ENCODE measurements at places on chromosomes 6 and 20. TPM values are rescaled to one million over a fixed set of nuclear protein-coding genes. Genes with fewer than 3 reads are reported as not detected.

- H3K4me1 ChIP-seq, result no peaks in the 10 kb centered on the region
- DNase-seq, result no peak
- peaks cover 7% of the 10 kb centered on the region for H3K27me3 ChIP-seq
- H3K4me3 ChIP-seq, result no peak overlapping the region
- peaks cover 14% of the 10 kb centered on the region for H3K36me3 ChIP-seq
Observed at GRCh38 chr20:3755814-3756480, 11.6 kb downstream of the ADISSP start.

GRCh38 chr6:31180500-31180899, 10.0 kb upstream of the POU5F1 start:
- H3K4me3 ChIP-seq, result peak overlapping the region; percentile 54
- peaks cover 21% of the 10 kb centered on the region for H3K4me1 ChIP-seq
- no peaks in the 10 kb centered on the region for H3K27me3 ChIP-seq

CRIP3 gene
- 1.3 TPM for total RNA-seq

DNA sequence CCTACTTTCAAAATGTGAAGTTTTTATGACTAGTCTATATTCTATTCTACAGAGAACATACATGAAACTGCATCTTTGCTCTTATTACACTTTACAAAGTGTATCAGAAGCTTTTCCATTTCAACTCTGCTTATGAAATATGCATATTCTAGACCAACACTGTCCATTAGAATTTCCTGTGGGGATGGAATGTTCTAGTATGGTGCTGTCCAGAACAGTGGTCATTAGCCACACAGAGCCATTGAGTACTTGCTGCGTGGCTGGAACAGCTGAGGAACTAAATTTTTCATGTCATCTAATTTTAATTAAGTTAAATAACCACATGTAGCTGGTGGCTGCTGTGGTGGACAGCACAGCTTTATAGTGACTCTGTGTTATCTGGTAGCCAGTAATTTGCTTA, 105.9 kb upstream of the PDE10A start:
- H3K27me3 ChIP-seq, result peaks cover 7% of the 10 kb centered on the region
- DNase-seq, result no peak
- H3K4me1 ChIP-seq, result no peaks in the 10 kb centered on the region
- H3K36me3 ChIP-seq, result no peaks in the 10 kb centered on the region

HFE gene
- 1.4 TPM for total RNA-seq

DNA sequence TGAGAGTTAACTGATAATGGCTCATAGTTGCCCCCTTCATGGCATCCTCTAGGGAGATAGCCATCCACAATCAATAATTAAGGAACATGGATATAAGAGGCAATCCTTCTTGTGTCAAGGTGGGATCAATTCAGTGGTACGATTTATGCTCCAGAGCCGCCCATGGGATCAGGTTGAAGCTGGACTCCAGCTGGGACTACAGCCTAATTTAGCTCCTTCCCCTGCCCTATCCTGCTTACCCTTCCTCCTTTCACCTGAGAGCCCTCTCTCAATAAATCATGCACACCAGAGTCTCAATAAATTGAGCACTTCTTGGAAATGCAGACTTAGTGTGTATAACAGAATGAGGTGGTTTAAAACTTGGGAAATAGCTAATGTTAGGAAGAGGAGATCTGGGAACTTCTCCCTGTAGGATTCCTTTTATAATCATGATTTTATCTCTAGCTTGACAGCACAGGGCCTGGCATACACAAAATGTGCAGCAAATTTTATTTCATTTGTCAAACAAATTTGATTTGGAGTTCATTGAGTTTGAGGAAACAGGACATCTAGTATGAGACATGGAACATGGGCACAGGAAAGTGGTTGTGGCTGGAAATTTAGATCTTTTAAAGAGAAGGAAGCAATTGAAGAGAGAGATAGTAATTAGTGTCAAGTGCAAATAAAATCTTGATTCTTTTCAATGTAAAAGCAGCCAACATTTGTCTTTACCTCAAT, 28.6 kb upstream of the OGFRL1 start:
- no peaks in the 10 kb centered on the region for H3K4me1 ChIP-seq
- H3K4me3 ChIP-seq, result no peak overlapping the region
- H3K27me3 ChIP-seq, result no peaks in the 10 kb centered on the region
- H3K27ac ChIP-seq, result no peak overlapping the region

- H3K27ac ChIP-seq, result no peak overlapping the region
- H3K36me3 ChIP-seq, result no peaks in the 10 kb centered on the region
- no peak overlapping the region for H3K4me3 ChIP-seq
Observed at GRCh38 chr6:153167061-153167891, 36.2 kb upstream of the RGS17 start.

DNA sequence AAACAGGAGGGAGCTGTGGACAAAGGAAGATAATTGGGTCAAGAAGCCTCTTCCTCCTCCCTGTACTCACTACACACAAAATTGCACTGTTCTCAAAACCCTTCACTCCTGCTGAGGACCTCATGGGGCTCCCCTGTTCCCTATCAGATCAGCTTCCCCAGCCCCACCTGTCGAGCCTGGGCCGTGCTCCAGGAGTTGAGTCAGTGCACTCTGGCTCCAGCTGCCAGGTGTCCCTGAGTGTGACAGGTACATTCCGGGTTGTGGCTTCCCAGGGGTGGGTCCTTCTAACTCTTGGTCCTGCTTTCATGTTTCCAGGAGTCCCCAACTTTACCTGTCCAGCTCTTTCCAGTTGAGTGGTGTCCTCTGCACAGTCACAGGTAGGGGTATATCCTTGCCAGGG, 8.4 kb downstream of the RAB5IF start:
- H3K4me1 ChIP-seq, result no peaks in the 10 kb centered on the region

DNA sequence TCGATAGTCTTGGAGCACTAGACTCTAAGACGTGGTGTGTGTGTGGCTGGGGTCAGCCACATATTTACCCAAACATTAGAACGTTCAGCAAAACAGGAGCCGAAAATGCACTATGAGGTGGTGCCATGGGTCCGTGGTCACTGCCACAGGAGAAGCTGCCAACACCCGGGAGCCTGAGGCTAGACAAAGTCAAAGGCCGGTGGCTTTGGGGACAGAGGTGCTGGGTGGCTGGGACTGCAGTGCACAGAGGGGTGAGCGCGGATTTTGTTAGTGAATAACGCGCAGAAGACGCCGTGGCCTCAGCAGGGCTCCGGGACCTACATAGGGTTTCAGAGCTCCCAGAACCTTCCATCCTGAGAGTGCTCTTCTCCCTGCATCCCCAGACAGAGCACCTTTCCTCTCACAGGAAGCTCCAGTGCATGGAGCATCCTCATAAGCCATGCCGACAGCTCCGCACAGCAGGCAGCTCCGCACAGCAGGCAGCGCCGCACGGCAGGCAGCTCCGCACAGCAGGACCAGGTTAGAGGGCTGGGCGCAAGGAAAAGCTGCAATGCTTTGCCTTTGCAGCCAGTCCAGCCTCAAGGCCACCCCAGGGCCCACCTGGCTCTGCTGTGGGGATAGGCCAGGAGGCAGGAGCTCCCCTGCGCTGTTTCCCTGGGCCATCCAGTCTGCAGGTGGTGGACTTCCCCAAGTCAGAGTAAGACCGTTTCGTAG, 304.1 kb downstream of the TAF4 start:
- no peaks in the 10 kb centered on the region for H3K4me1 ChIP-seq
- no peak overlapping the region for H3K4me3 ChIP-seq
- H3K27me3 ChIP-seq, result peaks cover 18% of the 10 kb centered on the region
- no peaks in the 10 kb centered on the region for H3K36me3 ChIP-seq
- no peak overlapping the region for H3K27ac ChIP-seq

- no peak overlapping the region for H3K4me3 ChIP-seq
- H3K36me3 ChIP-seq, result no peaks in the 10 kb centered on the region
- no peaks in the 10 kb centered on the region for H3K4me1 ChIP-seq
- no peaks in the 10 kb centered on the region for H3K27me3 ChIP-seq
Observed at GRCh38 chr6:167275001-167275400, 16.1 kb upstream of the UNC93A start.

INSM1 gene
- not detected for total RNA-seq

- no peaks in the 10 kb centered on the region for H3K4me1 ChIP-seq
- no peak for DNase-seq
- H3K4me3 ChIP-seq, result no peak overlapping the region
- H3K27me3 ChIP-seq, result peaks cover 18% of the 10 kb centered on the region
- no peak overlapping the region for H3K27ac ChIP-seq
- no peaks in the 10 kb centered on the region for H3K36me3 ChIP-seq
Observed at GRCh38 chr20:1987826-1988225, 6.0 kb downstream of the PDYN start.

DNA sequence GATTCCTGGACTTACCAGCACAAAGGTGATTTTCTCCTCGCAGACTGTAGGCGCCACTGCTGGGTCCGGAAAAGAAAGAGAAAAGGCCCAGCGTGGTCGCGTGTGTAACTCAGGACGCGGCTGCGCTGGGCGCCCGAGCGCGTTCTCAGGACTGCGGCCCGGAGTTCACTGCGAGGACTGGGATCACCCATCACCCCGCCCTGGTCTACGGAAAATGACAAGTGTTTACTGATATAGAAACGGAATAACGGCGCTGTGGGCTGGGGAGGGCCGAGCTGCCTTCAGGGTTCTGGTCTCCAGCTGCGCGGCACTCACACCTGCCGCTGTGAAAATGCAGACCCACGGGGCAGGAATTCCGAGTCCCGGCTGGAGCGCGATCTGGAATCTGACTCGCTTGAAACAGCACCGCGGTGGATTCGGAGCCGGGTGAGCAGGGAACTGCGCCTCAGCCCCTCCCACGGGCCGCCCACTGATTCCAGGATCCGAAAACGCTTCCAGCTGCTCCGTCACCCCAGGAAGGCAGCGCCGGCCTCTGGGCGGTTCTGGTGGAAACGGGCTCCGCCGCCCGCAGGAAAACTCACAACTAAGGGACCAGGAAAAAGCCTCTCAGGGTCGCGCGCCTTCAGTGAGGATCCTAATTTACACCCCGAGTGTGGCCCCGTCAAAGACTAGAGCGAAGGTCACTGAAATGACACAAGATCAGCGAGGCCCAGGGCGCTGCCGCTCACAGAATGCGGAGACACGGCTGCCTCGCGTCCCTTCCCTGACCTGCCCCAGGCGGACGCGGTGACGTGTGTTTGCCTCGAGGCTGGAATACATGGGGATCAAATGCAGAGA, 34.5 kb downstream of the HLA-A start:
- peak overlapping the region; percentile 55 for H3K4me3 ChIP-seq
- no peak overlapping the region for H3K27ac ChIP-seq
- no peaks in the 10 kb centered on the region for H3K36me3 ChIP-seq
- H3K4me1 ChIP-seq, result peaks cover 34% of the 10 kb centered on the region
- DNase-seq, result peak; percentile 16
- H3K27me3 ChIP-seq, result peaks cover 46% of the 10 kb centered on the region
